NCI-H510A (cell line): ENCODE measurements at places on chromosomes 5 and 9.

GRCh38 chr9:19380826-19381075, 715 bp upstream of the RPS6 start:
- no peak for DNase-seq

GRCh38 chr5:112109331-112110007, 309.6 kb downstream of the EPB41L4A start:
- no peak for DNase-seq

- DNase-seq = no peak
These were observed 1392.3 kb upstream of the CDH9 start for GRCh38 chr5:28430565-28431178.

GRCh38 chr9:79896390-79896980, 324.7 kb downstream of the TLE4 start:
- no peak for DNase-seq

- DNase-seq = no peak
These were observed 293.0 kb downstream of the ZNF608 start for GRCh38 chr5:124453221-124454051.
